ENCODE measurements at places on chromosomes 12 and 14.

DNA sequence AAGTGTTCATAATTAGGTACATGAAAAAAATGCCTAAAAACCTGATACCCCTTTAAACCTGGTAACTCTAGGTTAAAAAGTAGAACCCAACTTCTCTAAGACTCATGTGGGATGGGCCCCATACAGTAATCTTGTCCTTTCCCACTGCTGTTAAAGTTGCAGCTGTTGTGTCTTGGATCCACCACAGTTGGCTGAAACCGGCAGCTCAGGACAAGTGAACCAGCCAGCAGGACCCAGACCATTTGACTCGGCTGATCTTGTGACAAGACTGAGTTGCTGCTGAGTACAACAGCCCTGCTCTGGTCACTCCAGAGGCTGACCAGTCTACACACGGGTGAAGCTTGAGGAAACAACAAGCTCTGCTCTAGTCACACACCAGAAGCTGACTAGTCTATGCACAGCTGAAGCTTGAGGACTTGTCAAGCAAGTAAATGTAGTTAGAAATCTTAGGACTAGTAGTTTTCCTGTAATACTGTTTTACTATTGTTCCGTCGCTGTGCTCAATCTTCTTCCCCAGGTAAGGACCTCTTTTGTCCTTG is 60.6 kb downstream of the DHRS2 start:
- no peak for DNase-seq

- peak; percentile 15 for DNase-seq
Measured at GRCh38 chr12:20404576-20405346, 36.4 kb downstream of the PDE3A start.

- no peak for DNase-seq
Measured at GRCh38 chr14:26794731-26795130, 196.9 kb upstream of the NOVA1 start.

GRCh38 chr12:2641207-2641606 is 153.6 kb upstream of the FKBP4 start:
- peak; percentile 55 for DNase-seq

- DNase-seq: no peak
Measured at GRCh38 chr12:21296348-21296747, 38.4 kb downstream of the SLCO1A2 start.

DNA sequence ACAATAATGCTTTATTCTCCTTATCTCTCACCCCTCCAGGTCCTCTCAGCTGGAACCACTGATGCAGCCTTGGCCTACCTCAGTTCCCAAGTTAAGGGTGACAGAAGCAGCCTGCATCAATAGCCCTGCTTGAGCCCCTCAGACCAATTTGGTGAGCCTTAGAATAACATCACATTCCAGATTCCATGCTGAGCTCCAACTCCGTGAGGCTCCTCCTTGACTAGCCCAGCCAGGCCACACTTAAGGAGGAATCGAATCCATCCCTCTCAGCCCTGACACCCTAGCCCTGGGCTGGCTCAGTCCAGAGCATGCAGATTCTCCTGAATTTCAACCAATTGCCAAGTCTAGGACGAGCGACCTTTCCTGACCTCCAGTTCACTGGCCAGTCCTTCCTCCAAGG is 91.1 kb downstream of the ARMH4 start:
- DNase-seq: no peak

DNA sequence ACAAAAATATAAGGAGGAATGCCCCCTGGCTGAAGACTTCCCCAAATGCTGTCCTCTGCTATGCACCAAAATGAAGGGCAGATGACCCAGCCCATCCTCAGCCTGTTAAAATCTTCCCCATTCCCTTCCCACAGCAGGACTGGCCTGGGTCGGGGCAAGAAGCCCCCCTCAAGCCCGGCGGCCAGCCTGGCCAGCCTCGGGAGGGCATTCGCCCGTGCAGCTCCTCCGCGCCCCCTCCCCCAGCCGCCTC is 413 bp downstream of the RARG start:
- no peak for DNase-seq

- DNase-seq: peak; percentile 53
Measured at GRCh38 chr12:6827982-6828780, at the start of gene P3H3. Gene P3H3, plus strand, starts transcription at chr12:6828407. Its CDS starts 34 bp downstream, at chr12:6828441.

Data from H4 (cell line).